Midbrain (tissue), 1 donor: ENCODE measurements at places on chromosomes 16 and 17.

DNA sequence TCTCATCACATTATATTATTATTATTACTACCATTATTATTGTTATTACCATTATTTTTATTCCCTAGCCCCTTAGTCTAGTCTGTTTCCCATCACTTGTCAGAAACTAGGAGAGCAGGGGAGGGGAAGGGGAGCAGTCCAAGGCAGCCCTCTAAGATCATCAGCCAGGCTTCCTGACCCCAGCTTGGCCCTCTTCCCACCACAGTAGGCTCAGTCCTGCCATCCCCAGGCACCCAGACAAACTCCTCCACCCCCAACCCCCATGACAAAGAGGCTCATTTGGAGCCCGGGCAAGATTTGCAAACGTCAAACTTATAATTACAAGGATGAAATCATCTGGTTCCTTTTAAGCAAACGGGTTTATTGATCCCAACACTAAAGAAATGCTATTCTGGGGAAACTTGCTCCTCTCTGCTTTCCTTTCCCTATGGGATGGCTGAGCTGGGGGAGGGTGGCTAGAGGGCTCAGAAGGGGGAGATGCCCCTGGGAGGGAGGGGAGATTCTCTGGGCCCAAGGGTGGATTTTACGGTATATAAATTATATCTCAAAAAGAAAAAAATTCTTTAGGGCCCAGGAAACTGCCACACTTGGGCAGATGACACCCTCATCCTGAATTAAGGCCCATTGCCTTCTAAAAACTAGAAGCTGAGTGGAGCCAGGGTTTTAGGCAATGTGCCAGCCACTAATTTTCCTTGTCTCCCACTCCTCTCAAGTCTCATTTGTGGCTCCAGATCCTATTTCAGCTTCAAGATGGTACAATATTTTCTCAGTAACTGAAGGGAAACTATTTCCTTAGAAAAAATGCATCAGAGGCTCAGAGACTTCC is 4.4 kb upstream of the CBFB start:
- no peak for DNase-seq

GRCh38 chr17:73906896-73907870 is 262.9 kb upstream of the SDK2 start:
- no peak for DNase-seq

DNA sequence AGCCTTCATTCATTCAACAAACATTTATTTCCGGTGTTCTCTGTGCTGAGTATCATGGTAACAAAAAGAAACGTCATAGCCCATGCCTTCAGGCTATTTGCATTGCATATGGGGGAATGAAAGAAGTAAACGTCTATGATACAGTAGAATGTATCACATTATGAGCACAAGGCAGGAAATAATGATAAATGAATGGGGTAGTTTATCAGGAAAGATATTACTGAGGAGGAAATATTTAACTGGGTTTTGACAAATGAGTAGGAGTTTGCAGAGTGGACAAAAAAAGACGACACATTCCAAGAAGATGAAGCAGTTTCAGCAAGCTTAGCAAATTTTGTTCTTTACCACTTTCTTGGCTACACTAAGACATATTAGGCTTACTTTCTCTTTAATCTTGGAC is 1.3 kb upstream of the KRTAP4-7 start:
- DNase-seq = no peak

GRCh38 chr17:67165201-67165600 is 79.8 kb downstream of the HELZ start:
- DNase-seq = no peak

DNA sequence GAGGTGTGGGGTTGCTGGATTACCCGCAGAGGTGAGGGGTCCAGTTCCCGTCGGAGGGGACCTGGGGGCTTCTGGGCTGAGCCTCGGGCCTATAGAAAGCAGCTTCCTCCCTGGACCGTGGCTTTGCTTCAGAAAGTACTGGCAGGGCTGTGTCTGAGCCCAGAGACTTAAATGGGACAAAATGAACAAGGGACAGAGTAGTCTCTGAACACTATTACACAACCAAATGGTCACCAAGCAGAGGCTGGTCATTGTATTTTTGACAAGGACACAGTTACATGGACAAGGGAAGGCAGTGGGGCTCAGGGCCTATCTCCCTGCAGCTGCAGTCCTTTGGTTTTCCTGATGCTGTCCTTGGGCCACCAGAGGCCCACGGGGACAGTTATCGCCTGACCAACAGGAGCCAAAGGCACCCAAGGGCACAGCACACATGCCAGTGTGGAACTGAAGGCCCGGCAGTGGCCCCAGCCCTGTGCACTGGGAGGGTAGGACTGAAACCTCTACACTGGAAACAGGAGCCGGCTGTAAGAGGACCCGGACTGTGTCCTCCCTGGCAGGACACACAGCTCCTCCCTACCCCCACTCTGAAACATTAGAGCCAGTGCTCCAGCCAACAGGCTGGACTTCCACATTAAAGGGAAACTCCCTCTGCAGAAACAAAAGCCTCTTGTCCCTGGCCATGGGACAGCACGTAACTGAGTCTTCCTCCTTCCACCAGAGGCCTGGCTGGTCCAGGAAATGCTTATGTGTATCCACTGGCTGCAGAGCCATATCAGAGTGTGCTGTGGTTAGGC is 26.0 kb upstream of the ERN1 start:
- DNase-seq = peak; percentile 88

DNA sequence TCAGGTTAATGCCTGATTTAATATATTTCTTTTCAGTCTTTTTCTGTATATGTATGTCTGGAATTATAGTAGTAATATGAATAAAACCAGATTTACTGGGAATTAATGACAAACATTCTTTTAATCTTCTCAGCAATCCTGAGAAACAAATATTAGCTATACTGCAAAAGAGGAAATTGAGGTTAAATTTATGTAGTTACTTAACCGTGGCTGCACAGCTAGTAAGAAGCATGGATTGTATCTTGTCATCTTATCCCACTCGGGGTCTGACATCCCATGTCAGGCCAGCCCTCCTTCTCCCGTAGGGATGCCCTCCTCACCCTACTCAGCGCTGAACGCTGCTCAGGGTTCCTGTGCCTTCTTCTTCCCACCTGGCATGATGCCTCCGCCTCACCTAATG is 143.0 kb downstream of the FTO start:
- DNase-seq = no peak

DNA sequence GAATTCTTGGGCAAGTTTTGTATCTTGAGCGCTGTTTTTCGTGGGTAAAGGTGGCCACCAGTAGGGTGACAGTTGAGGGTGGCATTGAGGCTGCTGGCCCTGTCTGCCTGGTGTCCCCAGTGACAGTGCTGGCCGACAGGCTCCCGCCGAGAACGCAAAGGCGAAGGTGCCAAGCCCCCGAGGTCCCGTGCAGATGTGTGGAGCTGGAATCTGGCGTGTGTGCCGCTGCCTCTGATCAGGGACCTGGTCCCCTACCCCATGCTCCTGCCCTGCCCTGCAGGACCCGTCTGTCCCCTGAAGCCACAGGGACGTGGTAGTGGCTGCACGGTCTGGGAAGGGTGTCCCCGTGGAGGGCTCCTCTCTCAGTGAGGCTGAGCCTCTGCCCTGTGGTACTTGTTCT is 3.5 kb downstream of the UBE2I start:
- DNase-seq = no peak

GRCh38 chr17:73495641-73496040 is 148.6 kb downstream of the SDK2 start:
- no peak for DNase-seq

- no peak for DNase-seq
Observed at GRCh38 chr16:17350207-17350606, 120.6 kb downstream of the XYLT1 start.

DNA sequence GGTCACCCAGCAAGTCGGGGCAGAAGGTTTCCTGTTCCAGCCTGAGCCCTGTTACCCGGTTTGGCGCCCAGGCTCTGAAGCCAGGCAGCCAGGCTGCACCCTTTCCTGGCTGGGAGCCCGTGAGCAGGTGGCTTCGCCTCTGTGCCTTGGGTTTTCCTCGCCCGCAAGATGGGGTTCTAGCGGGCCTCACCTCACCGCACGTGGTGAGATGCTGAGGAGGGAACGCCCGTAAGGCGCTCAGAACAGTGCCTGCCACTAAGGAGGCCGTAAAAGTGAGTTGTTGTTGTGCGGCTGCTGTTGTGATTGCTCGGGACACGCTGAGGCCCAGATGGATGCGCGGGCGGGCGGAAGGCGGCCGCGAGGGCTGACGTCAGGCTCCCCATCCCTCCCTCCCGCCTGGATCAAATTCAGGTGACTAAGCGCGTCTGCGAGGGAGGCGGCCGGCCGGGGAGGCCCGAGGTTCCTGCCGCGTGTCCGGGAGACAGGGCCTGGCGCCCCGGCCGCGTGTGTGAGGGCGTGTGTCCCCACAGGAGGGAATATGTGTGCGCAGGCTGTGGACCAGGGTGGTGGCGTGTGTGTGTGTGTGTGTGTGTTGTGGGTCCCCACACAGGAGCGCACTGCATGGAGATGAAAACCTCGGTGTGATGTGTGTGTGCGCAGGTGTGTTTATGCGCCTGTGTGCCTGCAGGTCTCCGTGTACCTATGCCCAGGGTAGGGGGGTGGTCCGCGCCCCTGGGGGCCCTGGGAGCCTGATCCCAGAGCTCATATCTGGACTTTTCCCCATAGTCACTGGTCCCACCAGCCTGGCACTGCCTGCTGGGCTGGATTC is 4.3 kb downstream of the CAMKK1 start:
- DNase-seq = no peak
